ENCODE measurements at places on chromosomes 7 and 10.

GRCh38 chr10:17989908-17990767 is 38.4 kb downstream of the SLC39A12 start:
- DNase-seq = no peak

GRCh38 chr10:115981081-115981480 is 291.9 kb downstream of the GFRA1 start:
- DNase-seq = no peak

GRCh38 chr7:111265394-111265793 is 174.5 kb downstream of the LRRN3 start:
- DNase-seq = no peak

- DNase-seq = no peak
These were observed 650.5 kb upstream of the MKI67 start for GRCh38 chr10:128776673-128777252.

DNA sequence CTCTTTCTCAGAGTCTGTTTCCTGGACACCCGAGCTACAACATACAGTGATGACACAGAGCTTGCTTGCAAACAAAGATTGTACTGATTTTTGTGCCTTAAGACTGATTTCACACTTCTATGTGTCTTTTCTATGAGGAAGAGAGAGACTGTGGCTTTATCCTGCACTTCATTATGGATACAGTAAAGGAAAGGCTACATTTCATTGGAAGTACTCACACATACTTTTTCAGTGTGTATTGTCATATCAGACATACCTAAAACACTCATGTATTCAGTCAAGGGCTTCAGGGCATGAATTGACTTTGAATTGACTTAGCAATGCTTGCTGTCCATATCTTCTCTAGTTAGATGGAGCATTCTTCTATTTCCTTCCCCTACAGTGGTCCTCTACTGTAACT is 135.5 kb upstream of the IMMP2L start:
- no peak for DNase-seq

All from KBM-7 (cell line).